ENCODE measurements at places on chromosomes 2 and 18. TPM values are rescaled to one million over a fixed set of nuclear protein-coding genes. Genes with fewer than 3 reads are reported as not detected.

The FMNL2 gene
- total RNA-seq, result 39.0 TPM

The KCNS3 gene
- total RNA-seq, result 1.3 TPM

The CHST9 gene
- not detected for total RNA-seq

The KIF3C gene
- 45.4 TPM for total RNA-seq

The TMEM247 gene
- not detected for total RNA-seq

The LNPK gene
- 18.2 TPM for total RNA-seq

The PTPRN gene
- 1.4 TPM for total RNA-seq

The TXNDC2 gene
- 0.17 TPM for total RNA-seq

The DSG1 gene
- total RNA-seq, result not detected

The RAB17 gene
- 0.32 TPM for total RNA-seq
